Cardiac septum (tissue), 1 donor: ENCODE measurements at places on chromosomes 3 and 15. TPM values are rescaled to one million over a fixed set of nuclear protein-coding genes. Genes with fewer than 3 reads are reported as not detected.

DNA sequence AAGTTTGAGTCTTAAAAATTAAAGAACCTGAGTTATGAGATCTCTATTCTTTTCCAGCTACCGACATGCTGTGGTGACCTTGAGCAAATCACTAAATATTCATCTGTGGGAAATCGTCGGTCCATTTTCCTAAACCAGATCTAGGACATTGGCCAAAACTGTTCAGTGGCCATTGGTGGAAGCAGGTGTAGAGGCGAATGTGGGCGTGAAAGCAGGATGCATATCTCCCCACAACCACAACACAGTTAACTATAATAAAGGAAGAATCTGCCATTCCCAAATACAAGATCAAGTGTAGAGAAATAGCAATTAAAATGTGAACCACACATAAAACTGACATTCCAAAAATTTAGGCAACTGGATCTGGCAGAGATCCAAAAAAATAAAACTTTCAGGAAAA is 129.9 kb downstream of the P3H2 start:
- DNase-seq = no peak

DNA sequence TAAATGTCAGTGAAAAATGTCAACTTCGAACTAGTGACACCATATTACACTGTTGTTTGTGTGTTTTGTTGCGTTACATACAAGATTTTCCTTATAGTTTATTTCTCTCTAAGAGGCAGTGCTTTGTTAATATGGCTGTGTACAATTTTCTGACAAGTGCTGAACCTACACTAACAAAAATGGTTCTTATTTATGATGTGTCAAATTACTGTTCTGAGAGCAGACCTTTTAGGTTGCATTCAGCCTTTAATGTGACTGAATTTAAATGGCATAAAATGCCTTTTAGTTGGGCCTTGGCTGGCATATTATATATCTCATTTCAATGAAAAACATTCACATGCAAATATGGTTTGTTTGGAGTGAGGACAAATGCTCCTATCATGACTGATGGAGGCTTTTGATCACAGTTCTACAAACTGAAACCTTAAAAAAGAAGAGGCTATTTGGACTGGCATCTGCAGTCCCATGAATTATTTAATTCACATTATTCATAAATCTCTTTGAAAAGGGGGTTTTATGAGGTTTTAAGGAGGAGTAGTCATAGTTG is 750.6 kb downstream of the CADM2 start:
- DNase-seq = no peak

GRCh38 chr3:46087871-46088270 is 60.6 kb upstream of the XCR1 start:
- DNase-seq = no peak

GRCh38 chr3:15291589-15292541 is 40.5 kb downstream of the SH3BP5 start:
- DNase-seq = peak; percentile 72

DNA sequence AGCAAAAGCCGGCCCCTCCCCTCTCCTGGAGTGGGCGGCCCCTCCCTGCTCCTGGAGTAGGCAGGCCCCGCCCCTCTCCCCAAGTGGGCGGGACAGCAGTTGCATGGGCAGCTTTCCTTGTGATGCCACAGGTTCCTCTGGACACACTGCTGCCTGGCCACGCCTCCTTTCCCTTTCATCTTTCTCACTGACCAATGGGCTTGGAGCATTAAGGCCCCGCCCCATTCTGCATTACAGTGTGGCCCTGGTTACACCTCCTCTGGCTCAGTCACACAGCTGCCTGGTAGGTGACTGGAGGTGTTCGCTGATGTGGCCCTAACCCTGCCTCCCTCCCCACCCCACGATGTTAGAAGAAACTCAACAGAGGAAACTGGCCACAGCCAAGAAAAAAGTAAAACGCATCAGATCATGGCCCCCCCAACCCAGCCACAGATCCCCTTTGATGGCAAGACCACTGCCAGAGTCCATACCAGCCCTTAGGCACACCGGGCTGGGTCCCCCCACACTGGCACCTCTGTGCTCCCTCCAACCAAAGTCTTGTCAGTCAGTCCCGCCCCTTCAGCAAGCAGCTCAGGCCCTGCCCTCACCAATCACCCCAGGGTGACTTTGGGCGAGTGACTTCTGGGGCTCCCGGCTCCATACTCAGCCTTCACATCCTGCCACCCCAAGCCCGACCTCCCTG is 84.3 kb downstream of the ADAMTS7 start:
- DNase-seq = peak; percentile 33

DNA sequence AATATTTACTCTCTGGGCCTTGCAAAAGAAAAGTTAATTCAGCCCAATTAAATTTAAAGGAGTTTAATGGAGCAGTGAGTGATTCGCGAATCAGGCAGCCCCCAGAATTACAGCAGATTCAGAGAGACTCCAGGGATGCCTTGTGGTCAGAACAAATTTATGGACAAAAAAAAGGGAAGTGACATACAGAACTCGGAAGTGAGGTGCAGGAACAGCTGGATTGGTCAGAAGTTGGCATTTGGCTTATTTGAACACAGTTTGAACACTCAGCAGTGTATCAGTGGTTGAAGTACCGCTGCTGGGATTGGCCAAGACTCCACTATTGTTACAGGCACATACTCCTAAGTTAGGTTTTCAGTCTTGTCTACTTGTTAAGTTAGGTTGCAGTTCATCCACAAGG is 145.0 kb upstream of the GAP43 start:
- DNase-seq = no peak

Gene MCCC1
- 32.5 TPM for total RNA-seq

DNA sequence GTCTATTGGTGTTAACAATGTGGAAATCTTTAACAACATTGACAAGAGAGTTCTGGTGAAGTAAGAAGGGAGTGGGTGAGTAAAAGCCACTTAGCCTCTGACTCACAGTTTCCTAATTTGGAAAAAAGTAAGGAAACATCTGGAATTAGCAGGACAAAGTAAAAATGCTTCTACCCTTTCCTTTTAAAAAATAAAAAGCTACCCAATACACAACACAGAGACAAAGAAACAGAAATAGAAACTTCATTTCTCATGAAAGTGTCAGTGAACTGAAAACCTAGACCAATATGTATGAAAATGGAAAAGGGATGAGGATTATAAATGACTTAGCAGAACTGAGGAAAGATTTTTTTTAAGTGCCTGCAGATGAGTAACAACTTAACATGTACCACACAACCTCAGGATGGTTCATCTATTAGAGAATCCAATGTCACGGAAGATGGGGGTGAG is 65.4 kb downstream of the SSR3 start:
- no peak for DNase-seq

Gene VGLL4
- 40.7 TPM for total RNA-seq
